LNCaP clone FGC (cell line): ENCODE measurements at places on chromosomes 6 and 20.
A peak's percentile ranks its signal among the peaks of the same experiment; 100 is the strongest.

- DNase-seq, result no peak
Measured at GRCh38 chr6:4756247-4756646, 20.0 kb upstream of the CDYL start.

DNA sequence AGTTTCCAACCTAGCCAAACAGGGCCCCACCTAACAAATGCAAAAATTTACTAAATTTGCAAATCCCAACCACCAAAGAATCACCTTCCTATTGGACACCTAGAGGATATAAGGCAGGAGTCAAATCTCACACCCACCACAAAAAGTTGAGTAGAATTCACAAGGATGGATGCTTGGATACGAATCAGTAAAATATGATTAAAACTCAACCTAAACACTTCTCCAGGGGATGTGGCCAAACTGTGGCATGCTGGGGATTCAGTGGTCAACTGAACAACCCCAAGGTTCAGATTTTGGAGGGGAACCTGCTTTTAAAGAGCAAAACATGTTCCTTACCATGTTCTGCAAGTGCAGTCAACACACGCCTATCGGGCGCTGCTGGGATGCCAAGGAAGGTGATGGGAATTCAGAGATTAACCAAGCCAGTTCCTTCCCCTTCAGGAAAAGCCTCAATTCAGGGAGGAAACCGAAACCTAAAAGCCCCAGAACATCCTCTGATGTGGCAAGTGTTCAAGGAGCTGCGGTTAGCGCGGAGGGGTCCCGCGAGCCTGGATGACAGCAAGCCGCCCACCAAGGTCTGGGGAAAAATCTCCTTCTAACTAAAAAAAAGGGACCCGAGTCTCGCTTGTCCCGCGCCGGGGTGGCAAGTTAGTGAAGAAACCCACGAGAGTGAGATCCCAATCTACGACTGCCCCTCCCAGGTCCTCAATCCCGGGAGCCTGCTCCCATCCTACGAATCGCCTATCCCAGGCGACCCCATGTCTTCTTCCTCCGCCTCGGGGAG is 902 bp downstream of the SAMHD1 start:
- no peak for DNase-seq

DNA sequence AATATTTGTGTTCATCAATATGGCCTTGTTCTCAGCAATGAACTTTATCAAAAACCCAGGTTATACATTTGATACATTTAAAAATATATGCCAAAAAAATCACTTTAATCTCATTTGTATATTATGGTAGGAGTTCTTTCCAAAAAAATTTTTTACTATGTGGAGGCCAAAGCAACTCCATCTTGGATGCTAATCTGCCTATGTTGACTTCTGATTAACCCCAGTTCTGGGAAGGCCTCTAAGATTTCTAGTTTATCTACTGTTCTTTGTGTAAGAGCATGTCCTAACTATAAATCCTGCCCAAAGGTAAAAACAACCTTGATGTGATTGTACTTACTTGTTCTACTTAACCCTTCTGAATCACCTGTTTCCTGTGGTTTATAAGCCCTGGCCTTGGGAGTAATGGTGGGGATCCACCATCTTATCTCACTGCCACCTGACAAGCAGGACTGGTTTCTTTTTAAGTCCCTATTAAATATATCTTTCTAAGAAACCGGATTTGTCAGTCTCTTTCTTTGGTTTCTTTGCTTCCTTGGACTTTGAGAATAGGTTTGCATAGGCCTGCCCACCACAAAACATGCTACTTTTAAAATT is 46.7 kb downstream of the RNGTT start:
- peak; percentile 13 for DNase-seq

DNA sequence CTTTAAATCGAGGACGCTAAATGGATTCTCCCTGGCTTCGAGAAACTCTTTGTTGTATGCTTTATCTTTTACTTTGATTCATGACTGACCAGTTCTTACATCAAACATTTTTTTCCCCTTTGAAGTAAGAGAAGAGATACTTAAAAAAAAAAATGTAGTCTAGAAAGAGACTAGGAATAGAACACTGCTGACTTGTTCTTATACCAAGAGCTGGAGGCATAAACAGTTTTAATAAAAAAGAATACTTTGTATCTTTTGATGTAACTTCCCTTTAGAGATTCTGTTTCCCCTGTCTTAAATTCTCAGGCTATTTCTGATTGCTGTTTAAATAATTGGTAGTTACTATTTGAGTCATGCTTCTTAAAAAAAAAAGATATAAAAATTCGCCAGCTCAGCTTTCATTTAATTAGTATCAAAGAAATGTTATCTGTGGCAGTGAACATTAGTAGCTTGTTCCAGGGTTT is 4.8 kb downstream of the ASXL1 start:
- no peak for DNase-seq

GRCh38 chr6:32492351-32492750 is 37.7 kb downstream of the HLA-DRB5 start:
- DNase-seq, result no peak
